ENCODE measurements at places on chromosomes 3 and 15.

GRCh38 chr3:120145542-120146285, 51.5 kb upstream of the GSK3B start:
- no peaks in the 10 kb centered on the region for H3K27me3 ChIP-seq
- DNase-seq, result peak; percentile 41
- H3K4me1 ChIP-seq, result peaks cover 12% of the 10 kb centered on the region
- no peak overlapping the region for H3K4me3 ChIP-seq

DNA sequence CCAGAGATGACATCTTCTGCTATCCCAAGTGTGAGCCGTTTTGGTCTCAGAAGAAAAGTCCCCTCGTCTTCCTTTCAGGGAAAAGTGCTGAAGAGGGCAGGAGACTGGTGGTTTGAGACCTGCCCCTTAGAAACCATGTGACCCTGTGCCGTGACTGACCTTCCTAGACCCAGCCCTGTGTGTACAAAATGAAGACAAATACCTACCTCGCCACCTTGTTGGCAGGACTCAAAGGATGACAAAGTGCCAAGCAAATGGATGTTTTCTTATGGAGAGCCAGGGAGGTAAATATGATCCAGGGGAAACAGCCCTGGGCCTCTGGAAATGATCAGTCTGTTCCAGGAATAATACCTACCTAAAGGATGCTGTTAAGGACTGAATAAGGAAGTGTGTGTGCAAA, 41.3 kb downstream of the FAM174B start:
- no peaks in the 10 kb centered on the region for H3K27me3 ChIP-seq
- no peaks in the 10 kb centered on the region for H3K36me3 ChIP-seq
- no peak overlapping the region for H3K27ac ChIP-seq
- H3K4me3 ChIP-seq, result no peak overlapping the region
- peaks cover 1% of the 10 kb centered on the region for H3K4me1 ChIP-seq

DNA sequence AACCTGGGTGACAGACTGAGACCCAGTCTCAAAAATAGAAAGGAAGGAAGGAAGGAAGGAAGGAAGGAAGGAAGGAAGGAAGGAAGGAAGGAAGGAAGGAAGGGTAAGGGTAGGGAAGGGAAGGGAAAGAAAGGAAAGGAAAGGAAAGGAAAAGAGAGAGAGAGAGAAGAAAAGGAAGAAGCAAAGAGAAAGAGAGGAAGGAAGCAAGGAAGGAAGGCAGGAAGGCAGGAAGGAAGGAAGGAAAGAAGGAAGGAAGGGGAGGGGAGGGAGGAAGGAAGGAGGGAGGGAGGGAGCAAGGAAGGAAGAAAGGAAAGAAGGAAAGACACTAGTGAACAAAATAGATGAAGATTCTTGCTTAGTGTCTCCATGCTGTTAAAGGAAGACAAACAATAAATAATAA, 129.1 kb downstream of the SHQ1 start:
- no peaks in the 10 kb centered on the region for H3K36me3 ChIP-seq
- H3K4me1 ChIP-seq, result peaks cover 3% of the 10 kb centered on the region
- H3K27ac ChIP-seq, result no peak overlapping the region
- H3K27me3 ChIP-seq, result no peaks in the 10 kb centered on the region

- no peak for DNase-seq
- no peaks in the 10 kb centered on the region for H3K27me3 ChIP-seq
- H3K36me3 ChIP-seq, result no peaks in the 10 kb centered on the region
Measured at GRCh38 chr3:140223631-140224030, 288.6 kb downstream of the CLSTN2 start.

GRCh38 chr3:8523041-8523440, 21.4 kb downstream of the LMCD1 start:
- H3K36me3 ChIP-seq, result peaks cover 3% of the 10 kb centered on the region
- H3K27me3 ChIP-seq, result no peaks in the 10 kb centered on the region
- DNase-seq, result no peak

DNA sequence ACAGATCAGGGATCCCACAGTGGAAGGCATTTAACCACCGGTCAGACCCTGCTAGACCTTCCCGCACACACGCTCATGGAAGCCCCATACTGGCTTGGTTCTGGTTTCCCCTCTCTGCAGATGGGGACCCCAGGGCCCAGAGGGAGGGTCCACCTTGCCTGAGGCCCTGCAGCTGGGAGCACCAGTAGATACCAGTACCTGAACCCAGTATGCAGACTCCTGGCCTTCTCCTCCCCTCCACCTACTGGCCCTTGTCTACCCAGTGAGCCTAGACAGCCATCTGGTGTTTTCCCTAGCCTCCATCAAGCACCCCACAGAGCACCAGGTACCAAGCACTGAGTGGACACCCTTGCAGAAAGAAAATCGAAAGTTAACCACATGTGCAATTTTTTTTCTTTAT, 65.1 kb downstream of the MEGF11 start:
- peaks cover 47% of the 10 kb centered on the region for H3K27me3 ChIP-seq
- H3K27ac ChIP-seq, result no peak overlapping the region
- H3K36me3 ChIP-seq, result no peaks in the 10 kb centered on the region
- no peaks in the 10 kb centered on the region for H3K4me1 ChIP-seq

DNA sequence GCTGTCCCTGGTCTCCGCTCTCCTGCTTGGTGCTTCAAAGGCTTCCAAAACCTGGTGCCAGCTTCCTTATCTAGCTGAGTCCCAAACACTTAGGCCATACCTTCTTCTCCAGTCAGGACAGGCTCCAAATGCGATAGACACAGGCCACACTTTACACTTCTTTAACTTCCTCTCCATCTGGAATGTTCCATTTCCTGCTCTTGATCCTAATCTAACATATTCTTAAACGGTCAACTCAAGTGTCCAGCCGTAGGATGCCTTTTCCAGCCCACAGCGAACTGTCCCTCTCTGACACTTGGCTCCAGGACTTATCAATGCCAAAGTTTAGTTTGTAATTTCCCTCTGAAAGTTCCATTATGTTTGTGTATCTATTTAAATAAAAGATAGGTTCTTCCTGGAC, 19.2 kb upstream of the PLA2G4F start:
- no peak overlapping the region for H3K4me3 ChIP-seq
- peaks cover 46% of the 10 kb centered on the region for H3K36me3 ChIP-seq
- H3K27ac ChIP-seq, result no peak overlapping the region
- no peaks in the 10 kb centered on the region for H3K27me3 ChIP-seq
- H3K4me1 ChIP-seq, result no peaks in the 10 kb centered on the region
- no peak for DNase-seq

DNA sequence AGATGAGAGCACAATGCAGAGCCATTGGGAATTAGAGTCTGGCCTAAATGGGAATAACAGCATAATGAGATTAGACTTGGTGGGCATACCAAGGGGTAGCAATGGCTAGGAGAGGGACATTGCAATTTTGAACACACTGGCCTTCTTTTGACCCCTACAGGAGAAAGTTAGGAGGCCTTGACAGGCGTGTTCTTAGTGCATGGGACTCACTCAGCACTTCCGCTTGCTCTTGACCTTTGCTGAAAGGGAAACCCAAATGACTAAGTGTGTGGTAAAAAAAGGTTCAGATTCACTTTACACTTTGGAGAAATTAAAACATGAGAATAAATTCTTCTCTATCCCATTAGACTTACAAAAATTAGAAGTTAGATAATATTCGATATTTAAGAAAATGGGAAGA, 317.4 kb downstream of the DIPK2A start:
- H3K27ac ChIP-seq, result no peak overlapping the region
- no peaks in the 10 kb centered on the region for H3K27me3 ChIP-seq
- H3K36me3 ChIP-seq, result no peaks in the 10 kb centered on the region
- no peak overlapping the region for H3K4me3 ChIP-seq
- H3K4me1 ChIP-seq, result no peaks in the 10 kb centered on the region

DNA sequence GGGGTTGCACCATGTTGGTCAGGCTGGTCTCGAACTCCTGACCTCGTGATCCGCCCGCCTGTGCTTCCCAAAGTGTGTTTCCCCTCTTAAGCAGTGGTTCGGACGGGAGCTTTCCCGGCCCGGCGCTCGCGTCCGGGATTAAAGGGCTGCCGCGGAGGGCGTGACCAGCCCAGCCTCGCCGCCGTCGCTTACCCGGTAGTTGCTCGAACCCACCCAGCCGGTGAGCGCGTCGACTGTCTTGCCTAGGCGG, 513 bp downstream of the CLASP2 start:
- H3K36me3 ChIP-seq, result no peaks in the 10 kb centered on the region
- peaks cover 4% of the 10 kb centered on the region for H3K4me1 ChIP-seq
- DNase-seq, result peak; percentile 48
- peak overlapping the region; percentile 99 for H3K4me3 ChIP-seq
- H3K27ac ChIP-seq, result peak overlapping the region; percentile 7

DNA sequence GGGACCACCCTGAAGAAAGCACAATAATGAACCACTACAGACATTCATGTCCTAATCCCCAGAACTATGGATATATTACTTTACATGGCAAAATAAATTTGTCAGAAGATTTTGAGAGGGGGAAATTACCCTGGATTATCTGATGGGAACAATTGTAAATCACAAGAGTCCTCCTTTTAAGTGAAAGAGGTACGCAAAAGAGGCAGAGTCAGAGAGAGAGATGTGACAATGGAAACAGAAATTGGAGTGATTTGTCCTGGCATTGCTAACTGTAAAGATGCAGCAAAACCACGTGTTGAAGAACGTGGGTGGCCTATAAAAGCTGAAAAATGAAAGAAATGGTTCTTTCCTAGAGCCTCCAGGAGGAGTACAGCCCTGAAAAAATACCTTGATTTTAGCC, 1121.4 kb upstream of the ALCAM start:
- no peak for DNase-seq
- no peak overlapping the region for H3K4me3 ChIP-seq
- H3K36me3 ChIP-seq, result no peaks in the 10 kb centered on the region
- H3K4me1 ChIP-seq, result no peaks in the 10 kb centered on the region
- H3K27me3 ChIP-seq, result no peaks in the 10 kb centered on the region
- no peak overlapping the region for H3K27ac ChIP-seq

DNA sequence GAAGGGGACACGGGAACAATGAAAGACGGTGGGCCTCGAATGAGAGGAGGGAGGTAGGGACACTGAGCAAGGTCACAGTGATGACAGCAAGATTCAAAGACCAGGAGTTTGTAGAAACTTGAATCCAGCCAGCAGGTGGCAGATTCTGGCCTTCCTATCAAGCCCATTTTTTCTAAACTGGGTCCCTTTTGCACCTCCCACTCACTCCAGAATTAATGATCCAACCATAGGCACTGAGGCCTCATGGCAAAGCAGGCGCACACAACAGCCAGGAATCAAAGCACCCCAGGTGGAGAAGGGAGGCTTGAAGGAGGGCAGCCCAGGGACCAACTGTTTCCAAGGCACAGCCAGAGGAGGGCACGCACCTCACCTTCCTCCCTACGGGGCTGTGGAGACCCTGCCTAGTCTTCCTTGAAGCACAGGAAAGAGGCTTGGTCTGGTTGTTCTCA, 90.2 kb downstream of the ANP32A start:
- no peak overlapping the region for H3K27ac ChIP-seq
- H3K4me3 ChIP-seq, result no peak overlapping the region
- peaks cover 19% of the 10 kb centered on the region for H3K27me3 ChIP-seq
- peak; percentile 51 for DNase-seq
- no peaks in the 10 kb centered on the region for H3K36me3 ChIP-seq

- H3K4me3 ChIP-seq, result no peak overlapping the region
- no peak for DNase-seq
- no peak overlapping the region for H3K27ac ChIP-seq
Measured at GRCh38 chr15:69914040-69914439, 183.7 kb downstream of the TLE3 start.

DNA sequence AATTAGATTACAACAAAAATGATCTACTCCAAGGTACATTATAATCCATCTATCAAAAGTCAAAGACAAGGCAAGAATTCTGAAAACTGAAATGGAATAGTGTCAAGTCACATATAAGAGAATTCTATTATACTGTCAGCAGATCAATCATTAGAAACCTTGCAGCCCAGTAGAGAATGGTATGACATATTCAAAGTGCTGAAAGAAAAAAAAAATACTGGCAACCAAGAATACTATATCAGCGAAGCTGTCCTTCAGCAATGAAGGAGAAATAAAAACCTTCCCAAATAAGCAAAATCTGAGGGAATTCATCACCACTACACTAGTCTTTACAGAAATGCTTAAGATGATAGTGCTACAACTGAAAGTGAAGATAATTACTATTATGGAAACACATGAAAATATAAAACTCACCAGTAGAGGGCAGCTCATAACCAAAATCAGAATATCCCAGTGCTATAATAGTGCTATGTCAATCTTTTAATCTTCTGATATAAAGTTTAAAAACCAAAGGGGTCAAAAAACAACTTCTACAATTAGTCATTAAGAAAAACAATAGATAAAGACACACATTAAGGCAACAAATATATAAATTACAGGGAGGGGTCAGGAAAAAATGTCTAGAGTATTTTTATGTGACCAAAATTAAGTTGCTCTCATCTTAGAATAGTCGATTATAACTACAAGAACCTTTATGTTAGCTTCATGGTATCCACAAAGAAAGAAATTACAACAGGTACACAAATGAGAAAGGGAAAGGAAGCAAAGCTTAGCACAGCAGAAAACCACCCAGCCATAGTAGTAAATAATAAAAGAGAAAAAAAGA, 190.7 kb upstream of the CNTN6 start:
- H3K27ac ChIP-seq, result no peak overlapping the region
- no peaks in the 10 kb centered on the region for H3K36me3 ChIP-seq
- DNase-seq, result no peak
- H3K4me1 ChIP-seq, result no peaks in the 10 kb centered on the region
- H3K4me3 ChIP-seq, result no peak overlapping the region

- H3K27me3 ChIP-seq, result no peaks in the 10 kb centered on the region
- H3K4me1 ChIP-seq, result peaks cover 2% of the 10 kb centered on the region
- H3K36me3 ChIP-seq, result no peaks in the 10 kb centered on the region
- no peak overlapping the region for H3K27ac ChIP-seq
- no peak overlapping the region for H3K4me3 ChIP-seq
Measured at GRCh38 chr3:33159981-33160380, 46.2 kb downstream of the CRTAP start.

- H3K27ac ChIP-seq, result no peak overlapping the region
- no peak for DNase-seq
- H3K4me3 ChIP-seq, result no peak overlapping the region
- H3K27me3 ChIP-seq, result peaks cover 6% of the 10 kb centered on the region
- no peaks in the 10 kb centered on the region for H3K4me1 ChIP-seq
- no peaks in the 10 kb centered on the region for H3K36me3 ChIP-seq
Measured at GRCh38 chr15:60301024-60301423, 96.8 kb downstream of the ANXA2 start.

DNA sequence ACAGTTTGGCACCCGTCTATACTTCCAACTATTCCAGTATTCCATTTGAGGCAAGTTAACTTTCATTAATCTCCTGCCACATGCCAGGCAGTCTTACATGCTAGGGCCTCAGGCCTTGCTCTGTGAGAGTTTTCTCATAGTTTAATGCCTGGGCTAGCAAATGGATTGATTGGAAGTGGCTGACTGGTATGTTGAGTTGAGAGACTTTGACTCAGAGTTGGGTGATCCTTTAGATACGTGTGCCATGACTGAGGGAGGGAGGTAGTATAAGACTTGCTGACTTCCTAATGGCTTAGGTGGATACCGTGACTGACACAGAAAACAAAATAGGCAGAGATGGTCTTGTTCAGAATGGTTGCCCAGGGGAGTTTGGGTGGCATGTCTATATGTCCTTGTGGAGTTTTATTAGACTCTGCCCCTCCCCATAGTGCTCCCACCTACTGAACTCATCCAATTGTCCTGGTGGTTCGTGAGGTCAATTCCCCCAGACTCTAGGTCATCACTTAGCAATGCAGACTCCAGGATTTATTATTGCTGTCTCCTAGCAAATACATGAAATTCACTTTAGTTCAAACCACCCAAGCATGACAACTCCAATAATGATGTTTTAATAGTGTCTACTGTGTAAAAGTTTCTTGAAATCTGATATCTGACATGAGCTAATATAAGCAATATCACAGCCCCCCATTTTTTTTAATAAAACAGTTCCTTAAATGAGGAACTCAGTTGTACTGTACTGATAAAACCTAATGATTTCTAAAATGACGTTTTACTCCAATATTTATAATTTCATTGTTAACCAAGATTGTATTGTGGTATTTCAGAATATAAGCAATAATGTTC, 413.9 kb upstream of the MDFIC2 start:
- peaks cover 9% of the 10 kb centered on the region for H3K4me1 ChIP-seq
- peak overlapping the region; percentile 39 for H3K27ac ChIP-seq
- no peak overlapping the region for H3K4me3 ChIP-seq
